Stimulated activated CD8-positive, alpha-beta memory T cell treated with anti-CD3 and anti-CD28 coated beads, Interleukin-15, amount 100 ng/mL, for 24 hours (primary cell): ENCODE measurements at places on chromosomes 3 and 15.

- DNase-seq, result no peak
Observed at GRCh38 chr3:62875558-62876002, 364 bp upstream of the CADPS start.

GRCh38 chr3:17709236-17709810, 33.1 kb downstream of the TBC1D5 start:
- no peak for DNase-seq

DNA sequence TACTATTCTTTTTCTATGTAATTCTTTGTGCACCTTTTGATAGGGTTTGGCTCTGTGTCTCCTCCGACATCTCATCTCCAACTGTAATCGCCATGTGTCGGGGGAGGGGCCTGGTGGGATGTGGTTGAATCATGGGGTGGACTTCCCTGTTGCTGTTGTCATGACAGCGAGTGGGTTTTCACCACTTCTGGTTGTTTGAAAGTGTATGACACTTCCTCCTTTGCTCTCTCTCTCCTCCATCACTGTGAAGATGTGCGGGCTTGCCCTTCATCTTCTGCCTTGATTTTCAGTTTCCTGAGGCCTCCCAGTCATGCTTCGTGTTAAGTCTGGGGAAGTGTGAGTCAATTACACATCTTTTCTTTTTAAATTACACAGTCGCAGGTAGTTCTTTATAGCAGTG, 225.8 kb upstream of the DPPA4 start:
- no peak for DNase-seq

- no peak for DNase-seq
Observed at GRCh38 chr3:150610785-150611184, 7.7 kb downstream of the SELENOT start.

DNA sequence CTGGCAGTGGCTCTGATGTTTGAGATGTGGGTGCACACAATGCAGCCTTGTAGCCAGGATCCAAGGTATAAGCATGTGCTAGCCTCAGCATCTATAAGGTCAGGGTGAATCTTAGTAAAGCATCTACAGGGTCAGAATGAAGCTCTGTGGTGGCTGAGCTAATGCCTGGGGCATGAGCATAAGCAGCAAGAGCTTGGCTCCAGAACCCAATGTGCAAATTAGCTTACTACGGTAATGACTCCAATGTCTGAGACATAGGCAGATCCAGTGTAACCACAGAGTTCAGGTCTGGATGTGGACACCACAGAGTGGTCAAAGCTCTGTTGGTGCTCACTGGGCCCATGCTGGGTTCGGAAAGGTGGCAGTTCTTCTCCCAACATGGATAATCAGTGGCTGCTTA, 304.5 kb upstream of the NECTIN3 start:
- no peak for DNase-seq

DNA sequence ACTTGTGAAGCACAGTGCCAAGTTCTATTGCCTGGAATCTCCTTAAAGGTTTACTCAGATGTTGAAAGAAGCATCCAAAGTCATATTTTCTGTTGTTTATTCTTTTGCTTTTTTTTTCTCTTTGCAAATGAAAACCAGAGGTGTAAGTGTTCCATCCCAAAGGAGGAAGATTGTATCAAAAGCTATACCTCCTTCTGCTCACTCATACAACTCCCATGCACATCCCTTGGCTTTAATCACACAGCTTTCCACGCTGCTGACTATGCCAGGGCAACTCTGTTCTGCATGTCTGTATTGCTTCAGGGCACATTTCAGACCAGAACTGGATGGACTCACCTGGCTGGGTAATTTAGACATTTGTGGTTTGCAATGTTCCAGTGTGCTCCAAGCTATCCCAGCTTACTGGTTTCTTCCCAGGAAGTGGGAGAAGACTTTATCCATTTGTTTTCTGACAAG, 399.6 kb upstream of the TBL1XR1 start:
- DNase-seq, result no peak

DNA sequence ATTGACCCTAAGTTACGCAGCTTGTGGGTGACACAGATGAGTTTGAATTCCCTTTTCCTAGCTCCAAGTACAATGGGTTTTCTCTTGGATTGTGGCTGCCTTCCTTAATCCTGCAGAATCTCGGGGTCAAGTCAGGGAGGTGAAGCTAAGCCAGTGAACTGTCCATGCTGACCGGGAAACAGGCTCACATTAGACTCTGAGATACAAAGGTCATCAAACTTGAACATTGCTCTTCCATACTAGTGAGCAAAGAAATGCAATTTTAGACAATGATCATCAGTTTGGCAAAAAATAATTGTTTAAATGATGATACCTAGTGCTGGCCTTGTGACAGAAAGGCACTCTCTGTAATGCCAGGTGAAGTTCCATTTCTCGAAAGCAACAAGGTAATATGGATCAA, 31.6 kb downstream of the SLC6A1 start:
- DNase-seq, result no peak

- no peak for DNase-seq
Observed at GRCh38 chr3:143302638-143303171, 183.1 kb downstream of the CHST2 start.

- DNase-seq, result no peak
Observed at GRCh38 chr3:172717493-172718088, 6.7 kb upstream of the NCEH1 start.

DNA sequence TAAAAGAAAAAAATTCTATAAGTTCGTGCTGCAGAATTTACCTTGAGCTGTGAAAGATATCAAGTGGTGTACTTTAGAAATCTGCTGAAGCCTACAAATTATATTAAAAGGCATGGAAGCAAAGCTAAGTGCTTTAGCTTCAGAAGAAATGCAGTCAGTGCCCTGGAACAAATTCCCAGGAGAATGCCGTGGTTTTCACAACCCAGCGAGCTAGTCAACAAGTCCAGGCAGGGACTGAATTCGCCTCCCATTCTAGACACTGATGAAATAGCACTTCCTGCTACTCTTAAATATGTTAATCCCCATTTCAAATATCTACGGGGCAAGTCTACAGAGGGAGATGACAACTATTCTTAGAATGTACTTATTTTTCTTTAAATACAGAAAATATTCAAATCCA, 326.4 kb upstream of the IGF1R start:
- DNase-seq, result no peak
